LNCaP clone FGC (cell line): ENCODE measurements at places on chromosomes 3 and 15.
A peak's percentile ranks its signal among the peaks of the same experiment; 100 is the strongest.

- no peak for DNase-seq
Observed at GRCh38 chr3:138297059-138297607, 32.5 kb downstream of the NME9 start.

DNA sequence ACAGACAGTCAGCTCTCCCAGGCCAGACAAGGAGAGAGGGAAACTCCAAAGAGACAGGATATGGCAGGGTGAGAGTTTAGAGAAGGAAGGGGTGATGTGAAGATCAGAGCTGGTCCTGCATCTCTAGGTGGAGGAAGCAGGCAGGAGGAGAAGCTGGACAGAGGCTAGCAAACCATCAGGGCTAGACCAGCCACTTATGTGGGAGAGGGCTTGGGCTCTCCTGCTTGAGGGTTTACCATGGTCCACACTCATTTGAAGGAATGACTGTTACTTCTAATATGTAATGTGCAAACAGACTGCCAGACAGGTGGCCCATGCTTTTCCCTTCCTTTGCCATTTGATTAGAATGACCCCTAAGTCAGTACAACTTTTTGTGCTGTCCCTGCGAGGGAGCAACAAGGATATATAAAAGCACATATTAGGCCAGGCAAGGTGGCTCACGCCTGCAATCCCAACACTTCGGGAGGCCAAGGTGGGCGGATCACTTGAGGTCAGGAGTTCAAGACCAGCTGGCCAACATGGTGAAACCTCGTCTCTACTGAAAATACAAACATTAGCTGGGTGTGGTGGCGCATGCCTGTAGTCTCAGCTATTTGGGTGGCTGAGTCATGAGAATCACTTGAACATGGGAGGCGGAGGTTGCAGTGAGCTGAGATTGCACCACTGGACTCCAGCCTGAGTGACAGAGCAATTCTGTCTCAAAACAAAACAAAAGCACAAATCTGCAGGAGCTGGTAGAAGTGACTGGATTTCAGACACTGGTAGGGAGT, 41.0 kb upstream of the MANF start:
- no peak for DNase-seq

DNA sequence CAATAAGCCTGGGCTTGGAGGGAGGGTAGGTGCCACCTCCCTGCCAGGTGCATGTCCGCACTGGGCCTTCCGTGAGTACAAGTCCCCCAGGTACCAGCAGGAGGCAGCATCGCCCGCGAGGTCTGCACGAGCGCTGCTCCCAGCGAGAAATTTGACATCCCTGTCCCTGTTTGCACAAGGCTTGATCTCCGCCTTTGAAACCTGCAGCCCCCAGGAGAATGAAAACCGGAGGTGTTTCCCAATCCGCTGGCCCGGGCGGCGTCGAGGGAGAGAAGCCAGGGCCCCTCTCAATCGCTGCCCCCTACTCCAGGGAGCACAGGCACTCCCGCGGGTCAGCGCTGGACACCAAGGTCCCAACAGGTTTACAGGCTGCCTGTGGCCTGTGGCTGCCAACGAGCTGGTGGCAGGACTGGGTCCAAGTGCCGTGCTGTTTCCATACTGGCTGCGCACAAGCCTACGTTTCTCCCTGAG, 961 bp downstream of the HAPLN3 start:
- no peak for DNase-seq

DNA sequence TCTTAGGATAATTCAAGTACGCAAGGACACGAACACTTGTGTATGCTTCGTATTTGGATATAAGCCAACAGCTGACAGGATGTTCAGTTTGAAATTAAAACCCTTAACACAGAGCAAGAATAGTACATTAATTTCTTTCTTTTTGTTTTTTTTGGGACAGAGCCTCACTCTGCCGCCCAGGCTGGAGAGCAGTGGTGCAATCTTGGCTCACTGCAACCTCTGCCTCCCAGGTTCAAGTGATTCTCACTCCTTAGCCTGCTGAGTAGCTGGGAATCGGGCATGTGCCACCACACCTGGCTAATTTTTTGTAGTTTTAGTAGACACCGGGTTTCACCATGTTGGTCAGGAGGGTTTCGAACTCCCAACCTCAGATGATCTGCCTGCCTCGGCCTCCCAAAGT, 32.4 kb downstream of the TOMM70 start:
- DNase-seq, result no peak

GRCh38 chr3:126672340-126672739, 17.4 kb upstream of the TXNRD3 start:
- no peak for DNase-seq

GRCh38 chr3:40737343-40737742, 212.6 kb downstream of the ZNF621 start:
- DNase-seq, result no peak

DNA sequence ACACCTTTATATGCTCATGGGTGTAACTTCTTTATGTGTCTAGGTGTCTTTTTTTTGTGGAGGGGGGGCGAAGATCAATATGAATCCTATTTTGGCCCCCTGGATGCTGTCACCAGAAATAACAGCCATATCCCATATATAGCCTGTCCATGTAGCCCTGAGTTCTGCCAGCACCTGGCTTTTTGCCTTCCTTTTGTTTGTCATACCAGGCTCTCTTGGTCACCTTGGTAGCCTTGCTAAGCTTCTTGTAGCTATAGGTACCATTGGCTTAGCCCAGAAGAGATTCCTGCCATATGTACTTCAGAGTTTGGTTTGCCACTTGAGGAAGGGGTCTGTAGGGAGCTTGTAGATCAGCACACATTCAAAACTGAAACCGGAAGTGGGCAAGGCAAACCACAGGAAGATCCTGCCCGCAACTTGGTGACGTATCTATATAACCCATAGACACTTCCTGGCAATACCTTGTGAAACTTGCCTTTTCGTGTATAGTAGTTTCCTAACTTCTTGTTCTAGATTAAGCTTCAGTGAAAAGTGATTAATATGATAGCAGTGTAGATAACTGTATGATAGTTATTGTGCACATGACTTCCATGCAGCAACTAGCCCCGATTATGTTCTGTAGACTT, 11.9 kb downstream of the RASA2 start:
- DNase-seq, result peak; percentile 46

DNA sequence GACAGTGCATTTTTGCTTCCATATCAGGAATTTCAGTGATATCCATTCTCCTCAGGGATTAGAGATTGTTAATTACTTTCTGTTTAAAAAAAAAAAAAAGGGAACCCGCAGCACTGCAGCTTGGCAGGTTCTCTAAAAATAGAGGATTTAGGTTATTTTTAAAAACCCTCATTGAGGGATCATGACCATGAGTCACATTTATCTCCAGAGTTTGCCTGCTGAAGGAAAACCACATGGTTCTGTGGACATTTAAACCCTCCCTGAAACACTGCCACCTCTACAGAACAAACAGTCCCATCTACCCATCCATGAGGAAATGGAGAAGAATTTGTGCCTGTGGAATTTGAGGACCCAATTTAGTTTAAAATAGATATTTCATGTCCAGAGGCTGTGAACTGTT, 66.2 kb upstream of the UBE2E1 start:
- no peak for DNase-seq

DNA sequence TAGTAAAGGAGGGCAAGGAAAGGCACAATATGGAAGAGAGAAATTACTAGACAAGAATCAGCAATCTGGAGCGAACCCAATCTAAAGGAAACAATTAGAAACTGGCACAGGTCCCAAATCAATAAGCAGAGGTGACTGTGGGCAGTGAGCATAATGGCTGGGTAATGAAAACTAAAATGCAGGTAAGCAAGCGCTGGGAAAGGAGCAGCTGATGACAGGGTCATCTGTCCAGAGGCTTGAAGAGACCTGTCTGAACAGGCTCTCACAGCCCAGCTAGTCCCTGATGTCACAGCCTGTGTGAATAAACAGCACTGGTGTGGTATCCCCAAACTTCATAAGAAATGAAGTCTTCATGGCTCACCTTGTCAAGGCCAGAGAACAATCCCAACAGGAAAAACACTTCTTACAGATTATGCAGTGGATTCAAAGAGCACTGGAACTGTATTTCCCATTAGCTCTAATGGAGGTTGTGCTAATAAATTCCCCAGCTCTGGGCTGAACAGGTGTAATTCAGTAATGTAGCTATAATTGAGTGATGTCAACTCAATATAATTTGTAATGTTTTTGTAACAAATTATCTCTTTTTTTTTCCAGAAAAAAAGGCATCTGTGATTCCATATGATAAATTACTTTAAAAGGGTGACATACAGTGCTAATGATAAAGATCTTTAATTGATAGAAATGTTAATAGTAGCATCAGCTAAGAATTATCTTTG, 197.3 kb downstream of the FHIT start:
- DNase-seq, result no peak

DNA sequence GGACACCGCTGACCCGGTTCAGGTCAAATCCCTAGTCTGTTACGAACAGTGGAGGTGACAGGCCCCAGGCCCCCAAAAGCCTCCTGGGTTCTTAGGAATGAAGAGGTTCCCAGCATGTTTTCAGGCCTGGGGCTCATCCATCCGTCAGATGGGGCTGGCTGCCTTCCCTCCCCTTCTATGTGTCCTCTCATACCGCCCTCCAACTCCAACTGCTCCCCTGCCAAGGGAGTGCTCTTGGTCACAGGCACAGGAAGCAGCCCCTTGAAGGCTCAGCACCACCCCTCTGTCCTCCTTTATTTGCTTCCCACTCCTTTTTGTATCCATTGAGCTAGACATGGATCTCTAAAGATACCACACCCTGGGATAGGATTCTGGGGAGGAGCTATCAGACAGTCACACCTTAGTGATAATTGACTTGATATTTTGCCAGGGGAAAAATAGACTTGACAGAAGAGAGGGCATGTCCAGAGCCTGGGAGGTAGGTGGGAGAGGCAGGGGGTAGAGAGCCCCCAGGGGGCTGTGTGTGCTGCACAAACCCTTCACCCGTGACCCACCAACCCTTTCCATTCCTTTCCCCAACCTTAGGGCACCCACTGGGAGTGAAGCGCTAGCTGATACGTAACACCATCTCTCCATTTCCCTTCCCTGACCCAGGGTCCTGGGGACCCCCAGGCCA, 10.7 kb upstream of the CSPG4 start:
- DNase-seq, result no peak

- DNase-seq, result no peak
Observed at GRCh38 chr3:53703630-53704362, 142.4 kb downstream of the CHDH start.

- DNase-seq, result no peak
Observed at GRCh38 chr15:75131269-75131643, 70.4 kb upstream of the C15orf39 start.

- DNase-seq, result no peak
Observed at GRCh38 chr15:83837945-83838571, 184.1 kb downstream of the ADAMTSL3 start.

- no peak for DNase-seq
Observed at GRCh38 chr15:23438816-23439466, 8.1 kb downstream of the GOLGA6L2 start.

DNA sequence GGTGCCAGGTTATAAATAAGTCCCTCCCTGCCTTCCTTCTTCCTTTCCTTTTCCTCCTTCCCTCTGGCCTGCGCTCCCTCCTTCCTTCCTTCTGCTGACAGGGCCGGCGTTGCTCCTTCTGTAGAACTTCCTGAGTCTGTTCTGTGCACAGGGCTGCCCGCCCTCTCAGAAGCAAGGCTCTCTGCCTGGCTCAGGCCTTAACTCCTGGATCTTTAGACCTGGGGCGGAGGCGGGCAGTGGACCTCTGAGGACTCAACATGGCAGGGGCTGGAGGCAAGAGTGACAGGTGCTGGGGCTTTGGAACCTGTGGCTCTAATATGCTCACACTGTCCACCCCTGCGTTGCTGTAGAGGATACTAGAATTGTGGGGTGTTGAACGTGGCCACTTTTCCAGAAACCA, 86.4 kb upstream of the SEC13 start:
- DNase-seq, result no peak

DNA sequence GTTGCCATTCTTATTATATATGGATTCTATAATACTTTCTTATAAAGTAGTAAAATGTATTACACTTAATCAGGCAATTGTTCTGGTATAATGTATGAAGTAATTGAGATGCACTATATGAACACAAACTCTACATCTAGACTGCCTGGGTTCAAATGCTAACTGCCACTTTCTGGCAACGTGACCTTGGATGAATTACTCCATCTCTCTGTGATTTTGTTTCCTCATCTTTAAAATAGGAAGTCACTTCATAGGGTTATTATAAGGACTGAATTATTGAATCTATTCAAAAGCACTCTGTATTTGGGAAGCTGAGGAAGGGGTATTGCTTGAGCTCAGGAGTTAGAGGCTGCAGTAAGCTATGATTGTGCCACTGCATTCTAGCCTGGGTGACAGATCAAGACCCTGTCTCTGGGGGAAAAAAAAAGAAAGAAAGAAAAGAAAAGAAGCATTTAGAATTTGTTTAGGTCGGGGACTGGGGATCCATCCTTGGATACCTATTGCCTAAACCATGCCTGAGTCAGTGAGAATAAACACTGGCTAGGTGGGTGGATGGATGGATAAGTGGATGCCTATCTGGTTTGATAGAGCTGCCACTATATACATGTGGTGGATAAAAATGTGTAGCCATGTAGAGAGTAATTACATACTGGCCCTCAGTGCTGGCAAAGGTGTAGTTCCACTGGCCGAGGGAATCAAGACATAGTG, 2.5 kb downstream of the TM4SF1 start:
- no peak for DNase-seq

DNA sequence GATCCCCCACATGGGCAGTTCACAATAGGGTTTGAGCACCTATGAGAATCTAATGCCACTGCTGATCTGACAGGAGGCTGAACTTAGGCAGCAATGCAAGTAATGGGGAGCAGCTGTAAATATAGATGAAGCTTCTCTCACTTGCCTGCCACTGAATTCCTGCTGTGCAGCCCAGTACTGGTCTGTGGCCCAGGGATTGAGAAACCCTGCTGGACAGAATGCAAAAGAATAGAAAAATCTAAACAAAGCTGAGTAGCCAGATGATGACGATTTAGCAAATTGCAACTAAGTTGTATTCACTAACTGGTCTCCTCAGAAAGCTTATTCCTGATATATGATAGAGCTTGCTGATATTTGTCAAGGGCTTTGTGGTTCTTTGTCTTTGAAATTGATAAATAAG, 34.3 kb upstream of the APH1B start:
- DNase-seq, result no peak

DNA sequence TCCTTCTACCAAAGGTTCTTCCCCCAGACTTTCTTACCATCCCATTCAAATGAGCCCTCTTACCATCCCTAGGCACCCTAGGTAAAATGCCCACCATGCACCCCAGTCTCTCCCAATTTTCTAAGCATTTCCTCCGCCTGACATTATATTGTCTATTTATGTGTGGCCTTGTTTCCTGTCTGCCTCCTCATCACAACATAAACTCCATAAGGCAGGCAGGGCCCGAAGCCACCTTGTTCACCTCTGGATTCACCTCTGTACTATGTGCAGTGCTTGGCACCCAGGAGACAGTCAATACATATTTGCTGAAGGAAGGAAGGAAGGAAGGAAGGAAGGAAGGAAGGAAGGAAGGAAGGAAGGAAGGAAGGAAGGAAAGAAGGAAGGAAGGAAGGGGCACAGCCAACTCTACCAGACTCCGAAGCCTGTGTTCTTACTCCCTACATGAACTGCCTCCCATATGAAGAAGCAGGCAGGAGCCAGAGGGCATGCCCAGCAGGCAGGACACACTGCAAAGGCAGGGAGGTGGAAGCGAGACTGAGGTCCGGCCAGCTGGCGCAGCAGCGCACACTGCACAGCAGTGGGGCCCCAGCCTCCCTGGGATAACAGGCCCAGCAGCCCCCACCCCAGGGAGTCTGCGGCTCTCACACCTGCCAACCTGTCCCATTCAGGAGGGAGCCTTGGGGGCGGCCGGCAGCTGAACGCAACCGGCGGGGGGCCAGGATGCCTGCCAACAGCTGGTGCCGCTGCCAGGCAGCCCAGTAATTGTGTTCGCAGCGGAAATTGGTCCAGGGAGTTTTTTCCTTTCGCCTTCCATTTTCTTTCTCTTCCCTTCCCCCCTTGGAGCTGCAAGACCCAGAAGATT, 106.0 kb upstream of the LINGO1 start:
- no peak for DNase-seq
